ENCODE measurements at places on chromosomes 3 and 15. TPM values are rescaled to one million over a fixed set of nuclear protein-coding genes. Genes with fewer than 3 reads are reported as not detected.
A peak's percentile ranks its signal among the peaks of the same experiment; 100 is the strongest.

CYP1A1 gene
- 0.38 TPM for total RNA-seq

SERPINI2 gene
- total RNA-seq = 2.3 TPM

PRRT3 gene
- total RNA-seq = 2.1 TPM

GOLGA6L7 gene
- not detected for total RNA-seq

TMEM44 gene
- 22.7 TPM for total RNA-seq

HGD gene
- 1.7 TPM for total RNA-seq

DNA sequence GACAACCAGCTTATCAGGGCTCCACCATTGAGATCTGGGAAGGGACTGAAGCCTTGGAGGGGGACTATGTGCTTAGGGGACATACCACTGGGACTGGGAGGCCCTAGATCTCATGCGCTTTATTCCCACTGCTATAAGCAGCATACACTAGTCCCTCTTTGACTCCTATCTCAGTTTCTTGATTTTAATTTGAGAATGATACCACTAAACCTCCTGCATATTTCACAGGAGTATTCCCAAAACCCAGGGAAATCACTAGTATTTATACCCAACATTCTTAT lies 29.2 kb downstream of the SLC24A1 start:
- H3K27me3 ChIP-seq = no peaks in the 10 kb centered on the region
- peaks cover 42% of the 10 kb centered on the region for H3K36me3 ChIP-seq
- H3K4me1 ChIP-seq = no peaks in the 10 kb centered on the region
- no peak overlapping the region for H3K27ac ChIP-seq

DNA sequence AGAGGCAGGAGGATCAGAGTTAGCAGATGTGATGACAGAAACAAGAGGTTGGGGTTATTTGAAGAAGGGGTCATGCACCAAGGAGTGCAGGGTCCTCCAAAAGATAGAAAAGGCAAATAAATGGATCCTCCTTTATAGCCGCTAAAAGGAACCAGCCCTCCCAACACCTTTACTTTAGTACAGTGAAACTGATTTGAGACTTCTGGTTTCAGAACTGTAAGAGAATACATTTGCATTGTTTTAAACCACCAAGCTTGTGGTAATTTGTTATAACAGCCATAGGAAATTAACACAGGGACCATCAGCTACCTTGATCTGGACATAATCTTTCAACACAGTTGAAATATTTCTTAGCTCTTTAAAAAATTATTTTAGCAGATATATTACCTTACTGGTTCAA lies 166.6 kb downstream of the TIGIT start:
- H3K4me1 ChIP-seq = peaks cover 12% of the 10 kb centered on the region
- no peak overlapping the region for H3K4me3 ChIP-seq
- no peak for DNase-seq
- H3K36me3 ChIP-seq = no peaks in the 10 kb centered on the region

DNA sequence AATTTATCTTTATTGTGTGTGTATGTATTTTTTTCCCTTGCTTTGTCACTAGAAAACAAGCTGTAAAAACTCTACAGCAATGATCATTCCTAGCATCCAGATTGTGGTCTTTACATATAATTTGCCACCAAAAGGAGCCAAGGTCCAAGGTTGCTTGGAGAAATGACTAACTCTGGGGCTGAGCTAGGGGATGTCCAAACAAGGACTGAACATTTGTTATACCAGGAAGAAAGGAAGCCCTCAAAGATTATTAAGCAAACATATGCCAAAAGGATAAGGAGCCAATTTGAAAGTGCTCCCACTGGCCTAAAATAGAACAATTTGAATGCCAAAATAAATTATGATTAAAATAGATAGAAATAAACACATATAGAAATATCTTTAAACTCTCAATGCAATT lies 293.3 kb downstream of the ZIC1 start:
- no peaks in the 10 kb centered on the region for H3K36me3 ChIP-seq
- no peaks in the 10 kb centered on the region for H3K4me1 ChIP-seq
- no peak overlapping the region for H3K4me3 ChIP-seq
- DNase-seq = no peak
- no peak overlapping the region for H3K27ac ChIP-seq

GRCh38 chr3:28576614-28577200 lies 228.1 kb upstream of the AZI2 start:
- H3K4me3 ChIP-seq = peak overlapping the region; percentile 53
- no peaks in the 10 kb centered on the region for H3K36me3 ChIP-seq
- no peak for DNase-seq
- no peak overlapping the region for H3K27ac ChIP-seq
- H3K4me1 ChIP-seq = peaks cover 7% of the 10 kb centered on the region
- H3K27me3 ChIP-seq = peaks cover 41% of the 10 kb centered on the region

DNA sequence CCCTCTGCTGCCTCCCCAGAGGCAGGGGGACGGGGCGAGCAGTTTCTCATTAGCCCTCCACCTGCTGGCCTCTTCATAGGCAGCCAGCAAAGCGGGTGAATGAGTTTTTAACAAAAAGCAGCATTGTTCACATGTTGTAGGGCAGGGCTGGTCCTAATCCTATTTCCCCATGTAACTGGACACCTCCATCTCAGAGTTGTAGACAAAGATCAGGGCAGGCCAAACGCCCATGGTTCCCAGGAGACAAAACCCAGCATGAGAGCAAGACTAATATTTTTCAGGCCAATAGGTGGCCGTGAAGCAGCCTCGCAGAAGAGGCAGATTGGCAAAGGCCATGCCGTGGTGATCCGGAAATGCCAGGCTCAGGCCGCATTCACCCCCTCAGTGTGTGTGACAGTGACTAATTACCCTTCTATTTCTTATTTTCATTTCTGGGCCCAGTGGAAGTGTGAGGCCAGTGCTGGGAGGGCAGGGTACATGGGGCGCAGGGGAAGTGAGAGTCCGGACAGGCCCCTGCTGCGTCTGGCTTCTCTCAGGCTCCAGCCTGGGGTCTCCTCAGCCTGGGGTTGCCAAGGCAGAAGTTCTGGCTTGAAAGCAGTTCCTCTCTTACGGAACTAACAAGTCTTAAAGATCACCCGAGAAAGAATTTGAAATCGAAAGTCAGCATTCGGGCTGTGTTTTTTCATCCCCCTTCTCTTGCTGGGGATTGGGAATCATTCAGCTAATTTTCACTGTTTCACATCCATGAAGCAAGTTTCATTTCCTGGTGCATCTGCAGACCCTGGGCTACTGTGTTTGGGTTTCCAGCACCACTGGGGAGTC lies 64.8 kb downstream of the BOC start:
- peaks cover 9% of the 10 kb centered on the region for H3K4me1 ChIP-seq
- H3K4me3 ChIP-seq = peak overlapping the region; percentile 18
- H3K27ac ChIP-seq = peak overlapping the region; percentile 51
- no peaks in the 10 kb centered on the region for H3K27me3 ChIP-seq
- peaks cover 3% of the 10 kb centered on the region for H3K36me3 ChIP-seq

DNA sequence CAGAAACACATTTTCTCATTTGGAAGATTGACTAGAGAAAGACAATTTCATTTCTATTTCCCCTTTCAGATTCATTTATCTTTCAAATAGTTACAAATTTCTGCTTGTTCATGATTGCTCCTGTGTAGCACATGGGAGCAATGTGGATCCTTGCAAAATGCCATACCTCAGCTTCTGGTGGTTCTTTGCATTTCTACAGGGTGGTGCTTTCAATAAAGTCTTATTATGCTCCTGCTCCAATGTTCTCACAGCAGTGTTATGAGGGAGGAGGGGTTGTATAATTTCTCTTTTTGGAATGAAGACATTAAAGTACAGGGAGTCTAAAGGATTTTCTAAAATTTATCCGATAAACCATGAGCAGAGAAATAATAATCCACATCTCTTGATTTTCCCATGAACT lies 280.1 kb upstream of the ATP10A start:
- DNase-seq = no peak
- no peak overlapping the region for H3K4me3 ChIP-seq
- H3K27ac ChIP-seq = no peak overlapping the region
- no peaks in the 10 kb centered on the region for H3K4me1 ChIP-seq
- no peaks in the 10 kb centered on the region for H3K36me3 ChIP-seq

- no peak for DNase-seq
- no peak overlapping the region for H3K4me3 ChIP-seq
- no peaks in the 10 kb centered on the region for H3K4me1 ChIP-seq
- H3K36me3 ChIP-seq = no peaks in the 10 kb centered on the region
- no peaks in the 10 kb centered on the region for H3K27me3 ChIP-seq
- H3K27ac ChIP-seq = no peak overlapping the region
These were observed 307.4 kb upstream of the COL8A1 start for GRCh38 chr3:99330924-99331532.

- H3K36me3 ChIP-seq = no peaks in the 10 kb centered on the region
- no peaks in the 10 kb centered on the region for H3K4me1 ChIP-seq
- no peaks in the 10 kb centered on the region for H3K27me3 ChIP-seq
- no peak overlapping the region for H3K4me3 ChIP-seq
- DNase-seq = no peak
- H3K27ac ChIP-seq = no peak overlapping the region
These were observed 176.3 kb downstream of the ZNF621 start for GRCh38 chr3:40701016-40701588.

GRCh38 chr3:150393745-150394144 lies 14.4 kb upstream of the TSC22D2 start:
- no peak for DNase-seq
- no peaks in the 10 kb centered on the region for H3K4me1 ChIP-seq
- H3K27me3 ChIP-seq = no peaks in the 10 kb centered on the region
- H3K36me3 ChIP-seq = no peaks in the 10 kb centered on the region
- H3K4me3 ChIP-seq = no peak overlapping the region

- no peak overlapping the region for H3K4me3 ChIP-seq
- H3K36me3 ChIP-seq = no peaks in the 10 kb centered on the region
- no peak for DNase-seq
- no peaks in the 10 kb centered on the region for H3K27me3 ChIP-seq
These were observed 330.7 kb downstream of the FHIT start for GRCh38 chr3:60920519-60920918.

DNA sequence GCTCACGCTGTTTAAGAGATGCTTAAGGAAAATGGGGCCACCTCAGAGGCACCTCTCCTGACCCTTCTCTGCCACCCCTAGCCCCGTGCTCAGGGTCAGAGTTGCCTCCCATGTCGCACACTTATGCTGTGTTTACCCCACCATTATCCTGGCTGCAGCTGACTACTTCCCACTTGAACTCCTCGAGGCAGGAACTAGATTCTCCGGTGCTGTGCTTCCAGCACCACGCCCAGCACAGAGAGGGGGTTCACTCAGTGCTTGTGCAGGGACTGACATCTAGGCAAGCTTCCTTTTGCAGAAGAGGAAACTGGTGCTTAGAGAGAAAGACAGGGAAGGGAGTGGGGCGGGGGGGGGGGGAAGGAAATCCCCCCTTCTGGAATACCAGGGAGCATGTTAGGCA lies 340.1 kb downstream of the RORA start:
- no peaks in the 10 kb centered on the region for H3K36me3 ChIP-seq
- no peak for DNase-seq
- peaks cover 7% of the 10 kb centered on the region for H3K4me1 ChIP-seq

DNA sequence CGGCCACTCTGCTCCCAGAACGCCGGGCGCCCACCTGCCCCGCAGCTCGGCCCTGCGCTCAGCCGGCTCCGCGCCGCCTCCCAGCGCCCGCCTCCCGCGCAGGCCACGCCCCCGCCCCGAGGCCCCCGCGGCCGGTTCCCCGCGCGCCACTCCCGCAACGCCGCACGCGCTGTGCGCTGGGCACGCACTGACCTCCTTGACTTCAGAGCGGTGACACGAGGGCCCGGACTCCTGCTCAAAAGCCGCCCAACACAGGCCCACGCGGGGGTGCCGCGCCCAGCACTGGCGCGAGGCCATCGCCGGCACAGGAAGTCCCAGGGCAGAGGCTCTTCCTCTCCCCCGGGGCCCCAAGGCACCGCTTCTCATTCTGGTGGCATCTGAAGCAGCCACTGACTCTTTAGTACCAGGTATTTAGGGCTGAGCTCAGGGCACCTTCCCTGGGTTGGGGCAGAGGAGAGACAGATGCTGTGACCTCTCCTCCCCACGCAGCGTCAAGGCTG lies 12.4 kb downstream of the TNK2 start:
- DNase-seq = peak; percentile 88
- H3K27ac ChIP-seq = peak overlapping the region; percentile 82
- peaks cover 69% of the 10 kb centered on the region for H3K4me1 ChIP-seq
- no peaks in the 10 kb centered on the region for H3K27me3 ChIP-seq
- no peaks in the 10 kb centered on the region for H3K36me3 ChIP-seq

DNA sequence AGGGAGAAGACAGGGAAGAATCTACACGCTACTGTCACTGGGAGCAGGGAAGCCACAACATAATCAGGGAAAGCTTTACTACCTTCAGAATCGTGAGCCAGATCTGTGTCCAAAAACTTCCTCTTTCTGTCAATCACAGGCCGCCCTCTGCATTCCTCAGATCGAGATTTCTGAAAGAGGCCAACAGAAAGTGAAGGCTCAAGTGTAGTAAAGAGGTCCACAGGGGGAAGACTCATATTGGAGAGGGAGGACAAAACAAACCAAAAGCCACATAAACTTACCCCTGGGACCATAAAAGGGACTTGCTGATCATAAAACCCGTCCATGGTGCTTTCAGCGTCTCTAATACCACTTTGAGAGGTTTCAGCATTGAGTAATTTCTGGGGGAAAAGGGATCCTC lies 3.3 kb downstream of the ETV5 start:
- H3K36me3 ChIP-seq = peaks cover 5% of the 10 kb centered on the region
- H3K4me3 ChIP-seq = peak overlapping the region; percentile 2
- H3K27ac ChIP-seq = peak overlapping the region; percentile 15
- H3K4me1 ChIP-seq = peaks cover 39% of the 10 kb centered on the region
- no peak for DNase-seq

GRCh38 chr3:178969004-178969700 lies 102.5 kb downstream of the ZMAT3 start:
- H3K27ac ChIP-seq = no peak overlapping the region
- no peaks in the 10 kb centered on the region for H3K27me3 ChIP-seq
- DNase-seq = no peak
- H3K4me3 ChIP-seq = no peak overlapping the region

DNA sequence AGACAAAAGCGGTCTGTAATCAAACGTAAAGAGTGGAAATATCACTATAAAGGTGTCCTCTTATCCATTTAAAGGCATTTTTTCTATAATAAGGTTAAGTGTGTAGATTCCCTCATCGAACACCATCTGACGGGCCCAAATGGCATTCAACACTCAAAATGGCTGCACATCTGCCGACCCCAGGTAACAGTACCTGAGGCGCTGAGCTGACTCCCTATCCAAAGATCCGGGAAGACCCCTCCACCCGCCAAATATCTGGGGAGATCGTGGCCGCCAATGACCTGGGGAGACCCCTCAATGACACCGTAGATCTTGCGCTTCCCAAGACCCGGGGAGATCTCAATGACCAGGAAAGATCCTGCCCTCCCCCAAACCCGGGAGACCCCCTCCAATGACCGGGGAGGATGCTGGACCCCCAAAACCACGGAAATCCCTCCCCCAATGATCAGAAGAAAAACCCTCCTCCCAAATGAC lies 476 bp downstream of the IP6K2 start:
- H3K4me3 ChIP-seq = peak overlapping the region; percentile 85
- H3K27me3 ChIP-seq = no peaks in the 10 kb centered on the region
- peaks cover 34% of the 10 kb centered on the region for H3K36me3 ChIP-seq
- peaks cover 47% of the 10 kb centered on the region for H3K4me1 ChIP-seq

GRCh38 chr3:23203708-23204330 lies 692 bp downstream of the UBE2E2 start:
- peak overlapping the region; percentile 86 for H3K27ac ChIP-seq
- H3K4me3 ChIP-seq = peak overlapping the region; percentile 79
- peaks cover 16% of the 10 kb centered on the region for H3K4me1 ChIP-seq

Data from lower lobe of right lung (tissue), 2 donors.